ENCODE measurements at places on chromosomes 7 and 10. TPM values are rescaled to one million over a fixed set of nuclear protein-coding genes. Genes with fewer than 3 reads are reported as not detected.

Gene SLC26A5
- total RNA-seq = 0.31 TPM

Gene CFTR
- total RNA-seq = 0.94 TPM

Gene RHEB
- total RNA-seq = 61.3 TPM

Gene WNT16
- 0.31 TPM for total RNA-seq

Gene SPAM1
- total RNA-seq = not detected

Gene FRAT1
- total RNA-seq = 4.7 TPM

Gene TAC1
- total RNA-seq = 7.8 TPM

Gene LIPK
- total RNA-seq = not detected

Gene SLC39A12
- total RNA-seq = 2.5 TPM

Gene FAM25A
- total RNA-seq = not detected

Gene CALCR
- not detected for total RNA-seq

Gene ADAMTS14
- 0.31 TPM for total RNA-seq

Gene FAM237B
- not detected for total RNA-seq

Gene SEMA3D
- 1.6 TPM for total RNA-seq

Gene FFAR4
- not detected for total RNA-seq

Gene PRSS1
- total RNA-seq = not detected

Gene MSMB
- not detected for total RNA-seq

Gene ITPRID1
- total RNA-seq = 5.3 TPM

Gene AGR2
- not detected for total RNA-seq

Gene ZNF365
- total RNA-seq = 31.9 TPM

Gene GRM3
- 133 TPM for total RNA-seq

Gene TLX1
- total RNA-seq = not detected

Gene TSPAN12
- 4.7 TPM for total RNA-seq

Gene HYAL4
- not detected for total RNA-seq

Gene C10orf105
- 0.31 TPM for total RNA-seq
